ENCODE measurements at places on chromosomes 5 and 9.

DNA sequence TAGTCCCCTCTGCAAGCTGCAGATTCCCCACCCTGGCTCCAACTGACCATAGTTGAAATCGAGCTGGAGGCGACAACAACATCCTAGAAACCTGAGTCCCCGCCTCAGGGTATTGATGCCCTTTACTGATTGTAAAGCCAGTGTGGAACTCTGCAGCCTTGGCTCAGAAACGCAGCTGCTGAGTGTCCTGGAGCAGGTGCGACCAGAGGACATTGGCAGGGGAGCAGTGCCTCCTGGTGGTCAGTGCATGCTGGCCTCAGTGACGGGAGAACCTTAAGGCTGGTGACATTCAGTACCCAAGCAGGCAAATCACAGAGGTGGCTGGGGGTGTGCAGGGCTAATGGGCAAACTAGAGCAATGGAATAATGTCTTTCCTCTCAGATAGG, 20.4 kb upstream of the ZNF354B start:
- no peak for DNase-seq

DNA sequence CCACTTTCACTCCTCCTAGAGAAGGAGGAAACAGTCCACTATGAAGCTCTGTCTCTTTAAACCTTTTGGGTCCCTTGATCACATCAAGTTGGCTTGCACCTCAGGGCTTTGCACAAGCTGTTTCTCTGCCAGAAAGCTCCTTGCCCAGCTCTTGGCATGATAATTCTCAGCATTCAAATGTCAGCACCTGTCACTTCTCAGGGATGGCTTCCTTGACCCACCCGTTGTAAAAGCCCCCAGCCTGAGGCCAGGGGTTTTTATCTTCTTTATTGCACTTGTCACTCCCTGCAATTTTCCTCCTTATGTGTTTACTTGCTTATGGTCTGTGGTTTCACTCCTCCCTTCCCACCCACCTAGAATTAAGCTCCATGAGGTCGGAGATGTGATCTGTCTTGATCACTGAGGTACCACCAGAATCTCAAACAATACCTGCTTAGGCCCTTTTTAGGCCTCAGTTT, 200.7 kb upstream of the TBC1D2 start:
- peak; percentile 3 for DNase-seq

- no peak for DNase-seq
These were observed 433.4 kb downstream of the TAF11L14 start for GRCh38 chr5:18067615-18068014.

- no peak for DNase-seq
These were observed 293.9 kb upstream of the RIOK2 start for GRCh38 chr5:97476852-97477534.

- no peak for DNase-seq
These were observed 52.9 kb downstream of the RASGEF1C start for GRCh38 chr5:180156141-180156540.

DNA sequence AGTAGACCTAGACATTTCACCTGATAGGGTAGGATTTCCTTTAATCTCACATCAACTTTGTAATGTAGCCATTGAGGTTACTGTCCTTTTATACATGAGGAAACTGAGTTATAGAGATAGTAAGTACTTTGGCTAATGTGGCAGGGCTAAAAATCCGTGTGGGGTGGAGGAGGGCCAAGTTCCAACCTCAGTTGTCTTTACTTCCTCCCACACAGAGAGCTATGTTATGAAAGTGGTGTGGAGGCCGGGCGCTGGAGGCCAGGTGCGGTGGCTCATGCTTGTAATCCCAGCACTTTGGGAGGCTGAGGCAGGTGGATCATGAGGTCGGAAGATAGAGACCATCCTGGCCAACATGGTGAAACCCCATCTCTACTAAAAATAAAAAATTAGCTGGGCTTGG, 173.3 kb downstream of the PALM2AKAP2 start:
- DNase-seq = no peak

DNA sequence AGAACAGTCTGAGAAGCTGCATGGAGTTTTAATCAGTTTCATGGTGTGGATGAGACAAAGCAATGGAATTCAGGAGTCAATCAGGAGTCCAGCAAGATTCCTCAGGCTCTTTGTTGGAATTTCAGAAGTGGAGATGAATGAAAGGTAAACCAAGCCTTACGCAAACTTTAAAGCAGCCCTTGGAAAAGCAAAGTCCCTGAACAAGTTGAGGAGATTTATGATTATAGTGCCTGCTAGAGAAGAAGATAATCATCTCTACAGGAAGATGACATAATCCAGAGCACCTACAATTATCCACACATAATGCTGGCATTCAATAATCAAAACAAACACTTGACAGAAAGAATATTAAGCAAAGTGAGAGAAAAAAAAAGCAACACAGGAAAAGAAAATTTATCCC, 1380.1 kb upstream of the NUDT12 start:
- no peak for DNase-seq

GRCh38 chr5:149228618-149229297, 42.9 kb upstream of the AFAP1L1 start:
- peak; percentile 29 for DNase-seq

DNA sequence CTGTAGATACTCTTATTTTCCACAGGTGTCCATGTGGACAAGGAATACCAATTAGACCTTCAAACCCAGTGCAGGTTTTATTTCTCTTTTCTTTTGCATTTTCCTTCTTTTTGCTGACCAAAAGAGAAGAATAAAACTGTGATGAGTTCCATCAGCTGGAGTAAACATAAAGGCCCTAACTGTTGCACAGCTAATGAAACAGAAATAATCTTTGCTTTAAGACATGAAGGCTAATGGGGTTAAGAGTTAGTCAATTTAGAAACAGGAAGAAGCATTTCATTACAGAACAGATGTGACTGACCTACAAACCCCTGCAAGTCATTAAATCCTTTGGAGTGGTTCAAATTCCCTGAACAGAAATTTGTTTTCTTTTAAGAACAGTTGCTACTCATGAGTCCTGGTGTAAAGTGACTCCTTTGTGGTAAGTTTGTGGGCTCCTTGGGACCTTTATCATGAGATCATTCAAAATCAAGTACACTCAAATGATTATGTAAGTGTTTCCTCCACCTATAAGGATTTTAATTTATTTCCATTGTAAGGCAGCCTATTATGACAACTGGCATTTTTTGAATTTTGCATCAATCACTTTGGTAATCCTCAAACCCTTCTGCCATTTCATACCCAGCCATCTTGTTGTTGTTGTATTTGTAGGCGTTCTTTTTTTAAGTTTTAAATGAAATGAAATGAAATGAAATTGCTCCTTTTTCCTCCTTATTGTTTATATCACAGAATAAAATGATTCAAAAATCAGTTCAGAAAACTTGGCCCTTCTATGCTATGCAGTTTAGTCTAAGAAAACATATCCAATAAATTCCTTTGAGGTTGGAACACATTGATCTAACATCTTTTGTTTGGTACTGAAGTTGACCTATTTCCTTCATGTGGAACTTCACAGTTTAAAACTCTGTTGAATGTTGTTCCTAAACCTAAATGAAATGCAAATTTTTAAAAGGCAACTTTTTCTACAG, 1.3 kb downstream of the MINAR2 start:
- no peak for DNase-seq

GRCh38 chr5:34715711-34716110, 59.6 kb downstream of the RAI14 start:
- no peak for DNase-seq

DNA sequence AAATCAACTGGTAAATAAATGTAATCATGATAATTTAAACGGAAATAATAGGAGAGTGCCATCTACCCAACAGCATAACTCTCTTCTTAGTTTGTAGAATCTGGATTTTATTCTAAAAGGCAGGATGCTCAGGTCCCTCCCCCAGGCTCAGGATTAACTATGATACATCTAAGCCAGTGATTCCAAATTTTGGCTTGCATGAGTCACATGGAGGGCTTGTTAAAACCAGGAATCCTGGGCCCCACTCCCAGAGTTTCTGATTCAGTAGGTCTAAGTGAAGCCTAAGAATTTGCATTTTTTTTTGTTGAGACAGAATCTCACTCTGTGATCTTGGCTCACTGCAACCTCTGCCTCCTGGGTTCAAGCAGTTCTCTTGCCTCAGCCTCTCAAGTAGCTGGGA, 62.3 kb upstream of the ZFR start:
- DNase-seq = peak; percentile 87

DNA sequence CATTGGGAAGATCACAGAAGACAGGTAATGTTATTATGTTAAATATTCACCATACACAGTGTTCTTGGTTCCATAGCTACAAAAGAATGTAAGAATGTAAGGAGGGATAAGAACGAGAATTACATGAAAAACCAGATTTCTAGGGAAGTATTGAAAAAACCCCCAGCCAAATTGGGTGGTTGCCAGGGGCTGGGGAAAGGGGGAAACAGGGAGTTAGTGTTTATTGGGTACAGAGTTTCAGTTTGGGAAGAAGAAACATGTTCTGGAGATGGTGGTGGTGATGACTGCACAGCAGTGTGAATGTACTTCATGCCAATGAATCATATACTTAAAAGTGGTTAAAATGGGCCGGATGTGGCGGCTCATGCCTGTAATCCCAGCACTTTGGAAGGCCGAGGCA, 40.3 kb downstream of the GLRX start:
- no peak for DNase-seq

GRCh38 chr9:114910541-114910940, 19.9 kb downstream of the TNFSF8 start:
- DNase-seq = peak; percentile 71

DNA sequence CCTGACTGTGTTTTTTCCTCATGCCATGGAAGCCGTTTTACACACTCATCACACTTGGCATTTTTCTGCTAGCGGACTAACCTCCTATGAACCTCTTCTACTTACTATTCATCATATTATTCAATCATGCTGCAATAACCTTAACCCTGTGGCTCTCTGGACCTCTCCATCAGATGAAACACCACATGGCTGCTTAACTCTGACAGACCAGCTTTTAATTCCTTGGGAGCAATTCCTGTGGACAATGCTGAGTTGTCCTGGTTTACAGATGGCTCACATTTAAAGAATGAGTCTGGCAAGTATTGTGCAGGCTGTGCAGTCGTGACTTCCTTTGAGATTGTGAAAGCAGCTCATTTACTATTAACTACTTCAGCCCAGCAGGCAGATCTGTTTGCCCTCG, 9.0 kb downstream of the OR1J1 start:
- DNase-seq = no peak

DNA sequence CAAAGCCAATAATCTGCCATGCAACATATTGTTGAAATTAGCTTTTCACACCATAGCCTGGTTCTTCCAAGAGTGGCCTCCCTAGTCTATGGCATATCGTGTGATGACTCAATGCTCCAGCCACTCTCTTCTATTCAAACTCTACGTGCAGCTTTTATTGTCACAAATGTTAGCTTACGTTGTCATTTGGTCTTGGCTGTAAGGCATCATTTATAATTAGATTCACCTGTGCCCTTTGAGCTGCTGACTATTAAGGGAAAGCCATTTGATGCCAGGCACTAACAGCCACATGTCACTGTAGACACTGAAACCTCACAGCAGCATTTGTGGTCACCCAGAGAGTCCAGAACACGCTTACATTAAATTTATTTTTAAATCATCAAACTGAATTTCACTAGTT, 66.8 kb downstream of the APBA1 start:
- DNase-seq = no peak

- no peak for DNase-seq
These were observed 39.2 kb downstream of the PDZD2 start for GRCh38 chr5:31678180-31678579.

GRCh38 chr9:6414247-6414641, 1.2 kb downstream of the UHRF2 start:
- DNase-seq = no peak

DNA sequence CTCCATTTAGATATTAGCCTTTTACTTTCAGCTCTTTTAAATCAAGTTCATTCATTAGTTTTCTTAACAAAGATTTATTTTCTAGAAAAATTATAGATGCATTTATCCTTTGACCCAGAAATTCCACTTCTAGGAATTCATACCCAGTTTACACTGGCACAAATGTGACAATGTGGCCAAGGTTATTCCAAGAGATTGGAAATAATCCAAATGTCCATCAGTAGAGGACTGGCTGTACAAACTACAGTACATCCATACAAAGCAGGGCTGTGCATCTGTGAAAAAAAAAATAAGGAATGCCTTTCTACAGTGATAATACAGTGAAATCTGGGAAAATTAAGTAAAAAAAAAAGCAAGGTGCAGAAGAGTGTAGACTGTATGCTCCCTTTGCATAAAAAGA, 149.2 kb downstream of the GABBR2 start:
- no peak for DNase-seq

GRCh38 chr9:130766021-130766926, 68.8 kb upstream of the ABL1 start:
- no peak for DNase-seq

DNA sequence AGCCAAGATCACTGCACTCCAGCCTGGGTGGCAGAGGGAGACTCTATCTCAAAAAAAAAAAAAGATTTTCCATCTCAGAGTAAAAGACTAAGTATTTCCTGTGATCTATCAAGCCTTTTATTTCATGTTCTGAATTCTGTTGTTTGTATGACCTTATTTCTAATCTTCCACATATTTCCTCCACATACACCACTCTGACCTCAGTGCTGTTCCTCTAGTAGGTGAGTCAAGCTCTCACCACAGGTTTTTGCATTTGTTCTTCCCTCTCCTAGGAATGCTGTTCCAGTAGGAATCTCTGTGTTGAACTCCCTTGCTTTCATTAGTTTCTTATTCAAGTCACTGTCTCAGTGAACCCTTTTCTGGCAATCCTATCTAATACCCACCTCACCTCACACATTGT, 68.1 kb downstream of the INVS start:
- DNase-seq = no peak

DNA sequence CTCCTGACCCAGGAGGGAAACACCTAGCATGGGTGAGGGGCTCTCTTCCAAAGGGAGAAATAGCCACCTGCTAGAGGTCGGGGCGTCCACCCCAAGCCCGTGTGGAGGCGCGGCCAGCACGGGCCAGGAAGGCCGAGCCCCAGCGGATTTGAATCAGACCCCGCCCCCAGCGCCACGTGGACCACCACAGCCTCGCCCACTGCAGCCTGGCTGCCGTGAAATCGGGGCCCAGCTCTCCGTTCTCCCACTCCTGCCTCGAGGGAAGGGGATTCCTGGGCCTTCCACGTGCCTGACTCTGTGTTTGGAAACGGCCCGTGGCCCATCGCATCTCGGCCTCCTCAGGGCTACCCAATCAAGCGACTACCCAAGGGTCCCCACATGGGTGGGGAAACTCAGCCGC, 31.6 kb downstream of the SLC6A18 start:
- DNase-seq = no peak

DNA sequence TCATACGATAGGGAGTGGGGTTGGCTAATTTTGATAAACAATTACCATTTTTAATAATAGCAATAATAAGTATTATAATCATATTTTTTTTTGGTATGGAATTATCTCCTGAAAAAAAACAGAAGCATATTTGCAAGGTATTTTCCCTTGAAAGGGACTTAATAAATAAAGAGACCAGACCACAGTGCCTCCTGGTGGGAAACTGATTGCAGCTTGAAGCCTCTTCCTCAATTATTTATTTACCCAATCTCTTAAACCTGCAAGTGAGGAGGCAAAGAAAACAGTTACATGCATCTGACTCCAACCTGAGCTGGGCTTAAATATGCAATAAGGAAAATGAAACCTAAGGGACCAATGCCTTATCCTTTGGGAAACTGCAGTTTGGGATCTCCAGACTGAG, 388.1 kb upstream of the ACO1 start:
- DNase-seq = no peak

Data from NCI-H446 (cell line).